NCI-H524 (cell line): ENCODE measurements at places on chromosomes 4 and X.

- DNase-seq, result no peak
These were observed at the start of gene AWAT2 for GRCh38 chrX:70049925-70050324. TSS of gene AWAT2 (minus strand) at chrX:70049938. CDS start at chrX:70049932, 6 bp downstream.

- DNase-seq, result no peak
These were observed 173.1 kb downstream of the DHX15 start for GRCh38 chr4:24411299-24411698.

DNA sequence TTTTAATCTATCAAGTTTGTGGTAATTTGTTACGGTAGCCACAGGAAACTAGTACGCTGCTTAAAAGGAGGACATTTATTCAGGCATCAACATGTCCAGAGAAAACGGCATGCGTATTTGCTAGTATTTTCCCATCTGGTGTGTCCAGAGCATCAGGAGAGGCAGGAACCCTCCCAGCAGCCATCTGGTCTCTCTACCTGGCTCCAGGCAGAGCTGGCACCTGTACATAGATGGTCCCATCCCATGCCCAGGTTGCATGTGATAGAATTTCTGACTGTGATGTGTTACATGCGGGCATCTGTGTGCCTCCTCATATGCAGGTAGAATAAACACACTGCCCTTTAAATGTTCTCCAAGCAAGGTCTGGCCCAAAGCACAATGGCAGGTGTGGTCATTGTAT is 57.9 kb upstream of the PAGE1 start:
- DNase-seq, result no peak

GRCh38 chr4:41413670-41414411 is 124.1 kb upstream of the LIMCH1 start:
- DNase-seq, result peak; percentile 61

GRCh38 chrX:124863303-124863702 is 456.4 kb upstream of the TEX13C start:
- DNase-seq, result no peak

DNA sequence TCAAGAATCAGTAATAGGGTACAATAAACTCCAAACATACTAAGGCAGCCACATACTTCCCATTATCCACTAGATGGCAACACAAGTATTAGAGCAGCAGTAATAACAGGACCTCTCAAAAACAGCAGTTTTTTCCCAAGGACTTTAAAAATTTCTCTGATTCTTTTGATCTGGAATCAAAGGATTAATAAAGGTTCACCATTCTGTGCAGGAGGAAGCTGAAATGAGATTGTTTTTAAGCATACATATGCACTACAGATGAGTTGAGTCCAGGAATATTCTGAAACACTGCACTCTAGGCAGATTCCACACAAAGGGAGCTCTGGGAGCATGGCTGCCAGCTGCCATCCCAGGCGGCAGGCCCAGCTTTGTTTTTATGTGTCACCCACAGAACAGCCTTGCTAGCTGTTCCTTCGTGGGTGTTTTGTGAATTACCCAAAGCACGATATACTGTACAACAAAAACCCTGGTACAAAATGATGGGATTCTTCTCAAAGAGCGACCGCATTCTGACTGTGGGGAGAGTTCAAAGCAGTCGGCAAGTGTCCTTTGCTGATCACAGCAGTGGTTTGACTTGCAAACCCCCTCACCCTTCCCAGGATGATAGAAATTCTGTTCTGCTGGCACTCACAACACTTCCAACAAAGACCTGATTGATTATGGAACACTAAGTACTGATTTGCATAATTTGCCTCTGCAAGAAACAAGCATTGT is 61.0 kb downstream of the STX18 start:
- peak; percentile 44 for DNase-seq

- DNase-seq, result peak; percentile 22
These were observed 40.0 kb upstream of the IQSEC2 start for GRCh38 chrX:53321230-53321942.
